NCI-H510A treated with DMSO at 0.1 percent for 48 hours (cell line): ENCODE measurements at places on chromosomes 2 and 18.

DNA sequence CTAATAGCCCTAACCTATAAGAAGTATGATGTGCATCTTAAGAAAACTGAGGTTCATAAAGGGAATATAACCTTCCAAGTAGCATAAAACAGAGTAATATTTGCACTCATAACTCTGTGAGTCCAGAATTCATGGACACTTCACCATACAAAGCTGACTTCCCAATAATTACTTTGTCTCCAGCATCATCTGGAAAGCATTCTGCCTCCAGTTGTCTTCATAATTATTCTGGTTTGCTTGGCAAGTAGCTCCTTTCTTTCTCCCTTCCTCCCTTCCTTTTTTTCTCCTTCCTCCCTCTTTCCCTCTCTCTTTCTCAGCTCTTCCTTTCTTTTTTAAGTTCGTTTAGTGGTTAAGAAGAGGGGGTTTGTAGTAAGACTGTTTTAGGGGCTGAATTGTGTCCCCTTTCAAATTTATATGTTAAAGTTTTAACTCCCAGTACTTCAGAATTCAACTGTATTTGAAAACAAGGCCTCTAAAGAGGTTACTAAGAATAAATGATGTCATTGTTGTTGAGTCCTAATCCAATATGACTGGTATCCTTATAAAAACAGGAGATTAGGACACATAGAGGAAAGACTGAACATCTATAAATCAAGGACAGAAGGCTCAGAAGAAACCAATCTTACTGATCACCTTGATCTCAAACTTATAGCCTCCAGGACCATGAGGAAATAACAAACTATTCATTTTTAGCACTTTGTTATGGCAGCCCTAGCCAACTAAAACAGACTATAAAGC, 28.9 kb downstream of the TFPI start:
- DNase-seq: no peak

DNA sequence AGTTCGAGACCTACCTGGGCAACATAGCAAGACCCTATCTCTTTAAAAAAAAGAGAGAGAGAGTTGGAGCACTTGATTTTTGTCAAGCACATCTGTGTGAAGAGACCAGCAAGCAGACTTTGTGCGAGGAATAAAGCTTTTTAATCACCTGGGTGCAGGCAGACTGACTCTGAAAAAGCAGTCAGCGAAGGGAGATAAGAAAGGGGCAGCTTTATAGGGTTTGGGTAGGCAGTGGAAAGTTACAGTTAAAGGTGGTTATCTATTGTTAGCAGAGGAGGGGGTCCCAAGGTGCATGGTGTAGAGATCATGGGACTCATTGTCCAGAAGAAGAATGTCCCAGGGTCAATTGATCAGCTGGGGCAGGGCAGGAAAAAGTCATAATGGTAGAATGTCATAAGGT, 34.4 kb downstream of the NCL start:
- DNase-seq: no peak

GRCh38 chr2:142629193-142629592, 248.3 kb upstream of the KYNU start:
- DNase-seq: no peak

DNA sequence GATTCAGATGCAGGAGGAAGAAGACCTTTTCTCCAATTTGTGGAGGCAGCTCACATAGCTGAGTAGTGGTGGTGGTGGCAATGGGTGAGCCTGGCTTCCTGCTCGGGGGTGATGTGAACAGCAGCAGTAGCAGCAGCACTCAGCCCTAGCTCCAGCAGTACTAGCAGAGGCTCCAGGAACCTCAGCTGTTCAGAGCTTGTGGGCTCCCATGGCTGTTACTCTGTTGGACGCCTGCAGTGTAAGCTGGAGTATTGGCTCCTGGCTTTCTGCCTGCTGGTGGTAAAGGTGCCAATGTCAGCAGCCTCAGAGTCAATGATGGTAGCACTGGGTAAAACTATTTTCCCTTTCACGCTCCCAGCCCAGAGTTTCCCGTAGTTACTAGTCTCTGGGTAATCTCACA, 3.1 kb upstream of the SEH1L start:
- DNase-seq: no peak

DNA sequence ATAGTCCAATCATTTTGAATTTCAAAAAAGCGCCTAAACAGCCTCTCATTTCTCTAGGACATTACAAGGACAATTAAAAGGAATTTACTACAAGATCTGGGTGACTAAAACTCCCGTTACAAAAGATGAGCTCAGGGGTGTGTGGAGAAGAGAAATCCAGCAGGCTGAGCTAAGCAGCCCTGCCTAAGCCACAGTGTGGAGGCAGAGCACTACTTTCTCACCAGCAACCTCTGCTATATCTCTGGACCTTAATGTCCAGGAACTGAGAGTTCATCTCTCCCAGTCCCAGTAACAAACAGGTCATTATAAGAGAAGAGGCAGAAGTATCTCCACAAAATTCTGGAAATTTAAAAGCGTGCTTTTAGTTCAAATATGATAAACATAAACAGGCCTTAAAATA, 18.9 kb upstream of the ANKRD62 start:
- DNase-seq: no peak

- DNase-seq: no peak
Observed at GRCh38 chr2:136135921-136136906, 18.3 kb upstream of the CXCR4 start.

DNA sequence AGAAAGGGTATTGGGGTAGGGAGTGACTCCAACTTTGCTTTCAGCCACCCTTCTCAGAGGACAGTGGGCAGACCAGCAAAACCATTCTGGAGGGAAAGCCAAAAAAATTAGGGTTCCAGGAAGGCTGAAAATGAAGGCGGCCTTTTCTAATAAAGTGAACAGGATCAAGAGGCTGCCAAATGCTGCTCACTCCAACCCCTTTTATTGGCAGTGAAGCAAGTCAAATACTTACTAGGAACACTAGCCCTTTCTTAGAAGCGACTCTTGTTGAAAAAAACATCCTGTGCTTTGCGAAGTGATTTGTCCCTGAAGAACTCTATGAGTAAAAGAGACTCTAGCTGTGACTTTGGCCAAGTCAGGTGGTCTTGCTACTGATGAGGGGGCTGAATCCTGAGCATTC, 83.6 kb upstream of the CYP1B1 start:
- no peak for DNase-seq

DNA sequence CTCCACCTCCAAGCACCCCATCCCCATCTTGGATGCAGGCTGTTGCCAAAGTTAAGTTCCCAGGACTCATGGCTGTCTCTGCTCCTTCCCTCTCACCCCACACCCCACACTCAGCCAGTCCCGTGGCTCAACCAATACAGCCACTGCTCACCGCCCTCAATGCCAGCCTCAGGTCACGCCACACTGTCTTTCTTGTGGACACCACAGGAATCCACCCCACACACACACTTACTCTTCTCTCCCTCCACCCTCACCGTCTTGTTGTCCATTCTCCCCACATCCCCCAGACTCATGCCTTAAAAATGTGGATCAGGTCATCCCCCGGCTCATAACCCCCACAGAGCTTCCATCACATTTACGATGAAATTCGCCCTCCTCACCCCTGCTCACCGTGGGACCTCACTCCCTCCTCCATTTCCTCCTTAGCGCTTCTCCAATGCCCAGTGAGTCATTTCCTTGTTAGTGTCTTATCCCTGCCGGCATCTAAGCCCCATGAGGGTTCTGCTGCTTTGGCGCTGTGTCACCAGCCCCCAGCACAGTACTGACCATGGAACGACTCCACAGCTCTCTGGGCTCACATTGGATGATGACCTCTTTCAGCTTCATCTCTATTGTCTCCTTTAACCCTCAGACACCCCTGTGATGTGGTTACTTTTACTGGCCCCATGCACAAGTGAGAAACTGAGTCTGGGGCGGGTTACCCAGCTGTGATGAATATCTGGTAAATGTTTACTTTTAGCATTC, 13.8 kb downstream of the MLPH start:
- DNase-seq: no peak
